ENCODE measurements at places on chromosomes 3 and 15.

GRCh38 chr3:94065122-94065521 lies 2.3 kb downstream of the NSUN3 start:
- no peak for DNase-seq

GRCh38 chr15:58472821-58473581 lies 41.2 kb downstream of the LIPC start:
- DNase-seq = no peak

- DNase-seq = no peak
Measured at GRCh38 chr3:155188031-155188430, 105.5 kb downstream of the STRIT1 start.

DNA sequence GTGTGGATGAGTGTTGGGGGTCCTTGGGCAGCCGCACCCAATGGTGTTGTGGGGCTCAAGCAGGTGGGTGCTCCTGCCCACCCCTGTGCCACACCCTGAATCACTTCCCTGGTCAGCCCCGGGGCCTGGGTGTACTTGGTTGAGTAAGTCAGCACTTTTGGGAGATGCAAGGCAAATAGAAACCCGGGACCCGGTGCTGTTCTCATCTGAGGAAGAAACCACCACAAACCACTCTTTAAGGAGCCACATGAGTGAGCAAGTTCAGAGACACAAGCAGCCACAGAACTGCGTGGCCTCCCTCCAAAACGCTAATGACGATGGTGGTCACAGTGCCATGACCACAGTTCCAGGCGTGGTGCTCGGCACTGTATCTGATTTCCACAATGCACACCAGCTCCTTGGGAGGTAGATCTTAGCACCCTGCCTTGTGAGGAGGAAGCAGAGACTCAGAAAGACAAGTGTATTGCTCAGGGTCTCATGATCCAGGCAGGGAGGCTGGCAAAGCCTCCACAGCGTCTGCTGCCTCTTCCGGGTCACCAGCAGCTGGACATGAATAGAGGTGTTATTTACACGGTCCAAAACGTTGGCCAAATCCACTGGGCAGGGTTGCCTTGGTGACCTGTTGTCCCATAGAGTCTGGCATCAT lies 118.2 kb upstream of the ALDH1A3 start:
- no peak for DNase-seq

DNA sequence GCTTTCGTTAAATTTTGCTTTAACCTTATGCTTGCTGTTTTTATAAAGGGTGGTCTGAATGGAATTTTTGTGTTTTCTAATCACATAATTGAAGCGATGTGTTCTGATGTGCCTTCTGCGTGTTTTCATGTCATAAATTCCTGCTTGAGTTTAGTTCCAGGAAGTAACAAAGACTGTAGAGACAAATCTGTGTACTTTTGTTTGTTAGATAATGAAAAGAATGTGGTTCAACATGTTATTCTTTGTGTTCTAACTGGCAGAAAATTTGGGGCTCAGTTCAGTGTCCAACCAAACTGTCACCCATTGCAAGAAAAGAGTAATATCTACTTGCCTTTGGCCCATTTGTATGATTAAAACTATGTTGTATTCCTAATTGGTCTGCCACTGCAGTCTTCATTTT lies 324.0 kb downstream of the DIPK2A start:
- no peak for DNase-seq

- DNase-seq = no peak
Measured at GRCh38 chr3:115396801-115397200, 226.5 kb upstream of the GAP43 start.

DNA sequence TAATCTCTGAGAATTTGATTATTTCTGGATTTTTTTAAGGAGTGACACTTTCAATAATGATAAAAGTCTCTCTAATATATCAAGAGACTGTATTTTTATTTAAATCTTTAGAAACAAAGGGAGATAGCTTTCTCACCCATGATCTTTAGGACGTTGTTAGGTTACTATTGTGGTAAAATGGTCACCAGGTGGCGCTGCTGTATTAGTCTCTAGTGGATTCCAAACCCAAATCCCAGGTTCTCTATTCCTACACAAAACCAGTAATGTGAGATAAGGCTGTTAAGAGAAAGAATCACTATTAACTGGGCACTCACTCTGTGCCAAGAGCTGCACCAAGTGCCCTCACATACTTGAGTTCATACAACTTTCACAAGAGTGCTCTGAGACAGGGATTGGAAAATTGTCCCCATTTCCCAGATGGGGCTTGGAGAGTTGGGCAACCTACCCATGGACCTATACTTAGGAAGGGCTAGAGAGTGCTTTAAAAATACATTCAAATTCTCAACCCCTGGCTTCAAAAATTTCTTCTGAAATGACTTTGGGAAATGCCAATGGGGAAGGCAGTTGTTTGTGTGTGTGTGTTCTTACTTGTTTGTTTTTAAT lies 593.4 kb upstream of the TGFBR2 start:
- peak; percentile 17 for DNase-seq

DNA sequence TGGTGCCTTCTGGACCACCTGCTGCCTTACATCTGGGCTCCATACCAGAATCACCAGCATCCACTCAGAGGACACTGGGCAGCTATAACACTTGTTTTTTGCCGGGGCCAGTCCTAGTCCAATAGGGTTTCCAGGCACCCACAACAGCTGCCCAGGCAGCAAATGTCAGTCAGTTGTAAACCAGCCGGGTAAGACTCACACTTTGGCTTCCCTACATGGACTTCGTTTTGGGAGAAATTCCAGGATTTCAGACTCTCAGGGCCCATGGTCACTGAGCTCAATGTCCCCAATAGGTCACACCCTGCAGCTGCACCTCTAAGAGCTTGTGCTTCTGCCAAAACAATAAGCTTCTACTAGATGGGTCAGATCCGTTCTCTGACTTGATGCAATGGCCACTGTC lies 83.8 kb downstream of the FAM174B start:
- no peak for DNase-seq

GRCh38 chr3:119628816-119629445 lies 31.2 kb downstream of the PLA1A start:
- DNase-seq = no peak

- no peak for DNase-seq
Measured at GRCh38 chr15:26045516-26045915, 182.4 kb upstream of the ATP10A start.

GRCh38 chr15:68335251-68335650 lies 57.7 kb downstream of the FEM1B start:
- no peak for DNase-seq

DNA sequence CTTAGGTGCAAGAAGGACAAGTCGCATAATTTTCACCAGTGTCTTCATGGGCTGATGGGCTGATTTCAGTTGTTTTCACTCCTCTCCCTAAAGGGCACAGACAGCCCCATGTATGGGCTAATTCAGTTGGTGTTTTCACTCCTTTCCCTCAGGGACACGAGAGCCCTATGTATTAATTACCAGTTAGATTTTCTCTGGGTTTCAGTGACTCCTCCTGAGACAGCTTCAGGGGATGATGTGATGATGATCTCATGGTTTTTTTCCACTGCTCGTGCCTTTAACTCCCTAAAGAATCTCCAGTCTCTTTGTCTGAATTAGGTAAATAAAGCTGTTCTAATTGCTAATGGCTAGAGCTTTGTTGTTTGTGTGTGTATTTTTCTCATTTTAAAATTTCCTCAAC lies 9.9 kb downstream of the RAMAC start:
- no peak for DNase-seq

GRCh38 chr3:50347187-50347813 lies 1.8 kb upstream of the ZMYND10 start:
- DNase-seq = no peak

DNA sequence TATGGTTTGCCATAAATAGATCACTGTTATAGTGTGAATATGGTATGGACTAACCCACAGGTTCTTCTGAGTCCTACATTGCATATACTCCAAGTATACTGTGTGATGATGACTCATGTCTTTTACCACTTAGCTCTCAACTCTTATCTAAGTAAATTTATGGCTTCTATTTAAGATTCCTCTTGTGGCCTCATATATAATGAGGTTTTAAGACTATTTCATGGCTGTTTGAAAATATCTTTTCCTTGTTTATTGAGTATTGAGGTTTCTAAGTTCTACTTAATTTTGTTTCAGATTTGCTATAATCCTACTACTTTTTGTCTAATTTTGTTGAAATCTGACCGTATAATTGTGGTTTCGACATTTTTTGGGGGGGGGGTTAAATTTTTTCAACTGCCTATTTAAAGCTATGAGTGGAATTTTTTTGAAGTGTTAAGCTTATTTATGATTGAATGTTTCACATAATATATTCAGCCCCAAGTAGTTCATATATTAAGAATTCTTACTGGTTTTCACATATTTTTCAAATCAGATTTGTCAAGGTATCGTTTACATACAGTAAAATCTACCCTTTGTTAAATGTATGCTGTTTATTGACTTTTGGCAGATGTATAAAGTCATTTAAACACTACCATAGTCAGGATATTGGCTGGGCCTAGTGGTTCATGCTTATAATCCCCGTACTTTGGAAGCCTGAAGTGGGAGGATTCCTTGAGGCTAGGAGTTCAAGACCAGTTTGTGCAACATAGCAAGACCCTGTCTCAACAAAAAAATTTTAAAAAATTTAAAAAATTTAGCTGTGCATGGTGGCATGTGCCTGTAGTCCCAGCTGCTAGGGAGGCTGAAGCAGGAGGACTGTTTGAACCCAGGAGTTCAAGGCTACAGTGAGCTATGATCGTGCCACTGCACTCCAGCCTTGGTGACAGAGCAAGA lies 11.7 kb downstream of the SLC25A36 start:
- no peak for DNase-seq

GRCh38 chr15:39582286-39582976 lies 1.6 kb downstream of the THBS1 start:
- DNase-seq = no peak

DNA sequence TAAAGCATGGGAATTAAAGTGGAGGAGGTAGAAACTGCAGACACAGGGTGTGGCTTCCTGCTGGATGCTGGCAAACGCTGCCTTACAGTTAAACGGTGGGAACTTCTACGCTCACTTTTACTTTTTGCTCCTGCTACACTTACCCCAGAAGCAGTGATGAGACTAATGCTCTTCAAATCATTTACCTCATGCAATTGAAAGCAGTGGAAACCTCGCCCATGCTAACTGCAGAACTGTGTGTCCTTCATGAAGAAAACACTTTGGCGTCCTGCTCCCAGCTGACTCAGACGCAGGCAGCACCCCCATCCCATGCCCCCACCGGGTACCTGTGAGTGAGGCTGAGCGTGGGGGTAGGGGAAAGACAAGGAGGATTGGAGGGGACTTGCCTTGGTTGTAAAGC lies 31.8 kb downstream of the UPK1B start:
- no peak for DNase-seq

- DNase-seq = no peak
Measured at GRCh38 chr15:29283381-29283780, 13.8 kb upstream of the NSMCE3 start.

GRCh38 chr3:50269977-50270413 lies 1.0 kb downstream of the SEMA3B start:
- DNase-seq = no peak

- no peak for DNase-seq
Measured at GRCh38 chr3:4343258-4343657, 40.1 kb downstream of the SETMAR start.

- no peak for DNase-seq
Measured at GRCh38 chr3:113431811-113432210, 9.5 kb downstream of the CFAP44 start.

DNA sequence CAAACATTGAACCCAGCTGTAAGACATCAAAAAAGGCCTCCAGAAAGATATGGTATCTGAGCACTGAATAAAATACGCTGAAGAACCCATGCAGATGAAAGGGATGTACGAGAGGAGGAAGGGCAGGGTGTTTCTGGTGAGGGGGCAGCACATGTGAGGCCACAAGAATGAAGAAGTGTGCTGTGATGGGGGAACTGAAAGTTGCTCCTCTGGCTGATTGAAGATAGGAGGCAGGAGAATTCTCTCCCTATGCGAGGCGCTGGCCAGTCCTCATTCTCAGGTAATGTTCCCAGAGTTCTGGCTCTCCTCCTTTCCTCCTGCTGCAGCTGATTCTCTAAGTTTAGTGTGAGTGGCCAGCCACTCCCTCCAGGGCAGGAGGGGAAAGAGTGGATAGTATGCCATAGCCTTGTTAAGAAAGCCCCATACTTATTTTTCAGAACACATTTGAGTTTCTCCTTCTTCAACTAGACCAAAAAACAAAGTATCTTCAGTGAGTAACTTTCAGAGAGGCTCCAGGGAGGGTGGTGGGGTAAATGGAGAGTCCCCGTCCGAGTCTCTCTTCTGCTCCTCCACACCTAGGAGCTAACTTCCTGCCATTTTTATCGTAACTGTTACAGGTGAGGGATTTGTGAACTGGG lies 26.9 kb upstream of the MYO1E start:
- no peak for DNase-seq

DNA sequence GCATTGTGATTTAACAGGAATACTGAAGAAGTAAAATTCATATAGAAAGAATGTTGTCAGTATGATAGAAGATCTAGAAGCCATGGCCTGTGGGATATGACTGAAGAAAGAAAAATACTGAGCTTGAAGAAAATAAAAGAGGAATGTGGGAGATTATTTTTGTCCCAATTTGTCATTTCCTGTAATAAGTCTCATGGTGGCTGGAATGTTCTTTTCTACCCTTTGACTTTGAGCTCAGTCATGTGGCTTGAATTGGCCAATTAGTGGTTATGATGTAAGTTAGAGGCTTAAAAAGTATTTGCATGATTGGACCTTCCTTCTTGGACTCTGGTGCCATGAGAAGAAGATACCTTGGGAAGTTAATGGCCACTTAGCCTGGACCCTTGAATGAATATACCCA lies 14.1 kb downstream of the APH1B start:
- no peak for DNase-seq

DNA sequence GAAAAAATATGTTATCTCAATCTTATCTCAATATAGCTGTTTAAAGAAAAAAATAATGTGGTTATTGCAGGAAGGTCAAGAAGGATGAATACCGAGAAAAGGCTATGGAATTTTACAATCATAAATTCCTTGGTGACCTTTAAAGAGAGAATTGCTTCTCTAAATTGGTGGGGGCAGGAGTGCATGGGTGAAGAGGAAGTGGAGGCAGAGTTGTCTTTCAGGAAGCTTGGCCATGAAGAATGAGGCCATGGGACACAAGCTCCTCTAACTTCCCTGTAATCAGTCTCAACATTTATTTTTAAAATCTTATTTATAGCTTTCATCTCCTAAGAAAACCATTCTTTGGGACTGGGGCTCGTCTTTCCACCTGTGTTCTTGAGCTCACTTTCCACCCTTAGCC lies 22.4 kb upstream of the ALDH1A2 start:
- no peak for DNase-seq

GRCh38 chr15:68424754-68425390 lies 7.1 kb downstream of the ITGA11 start:
- DNase-seq = no peak

- DNase-seq = no peak
Measured at GRCh38 chr15:59236394-59236793, 29.8 kb downstream of the LDHAL6B start.

GRCh38 chr3:4994823-4995499 lies 15.7 kb downstream of the BHLHE40 start:
- no peak for DNase-seq

Measured in activated CD8-positive, alpha-beta memory T cell treated with anti-CD3 and anti-CD28 coated beads for 48 hours (primary cell).